ENCODE measurements at places on chromosomes 5 and 9. TPM values are rescaled to one million over a fixed set of nuclear protein-coding genes. Genes with fewer than 3 reads are reported as not detected.

FOXD4 gene
- 1.1 TPM for total RNA-seq

PLEKHG4B gene
- total RNA-seq = 4.0 TPM

GHR gene
- 23.8 TPM for total RNA-seq

SLC6A7 gene
- total RNA-seq = 0.06 TPM
